ENCODE measurements at places on chromosomes 4 and X.

DNA sequence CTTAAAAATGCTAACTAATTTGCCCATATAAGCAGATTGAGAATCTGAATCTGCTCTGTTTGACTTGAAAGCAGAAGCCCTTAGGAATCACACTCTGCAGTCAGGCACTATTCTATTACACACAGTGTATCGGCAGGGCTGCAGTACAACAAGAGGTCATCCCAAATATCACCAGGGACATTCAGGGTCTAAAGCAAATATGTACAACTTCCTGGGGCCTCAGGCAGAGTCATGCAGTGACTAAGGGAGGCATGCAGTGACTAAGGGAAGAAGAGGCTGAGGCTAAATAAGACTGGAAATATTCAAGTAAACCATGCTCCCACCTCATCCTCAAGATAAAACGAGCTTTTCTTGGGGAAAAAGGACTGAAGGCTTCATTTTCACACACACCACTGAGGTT, 20.9 kb downstream of the MAPK10 start:
- DNase-seq: no peak

GRCh38 chrX:1587161-1587560, 4.2 kb upstream of the AKAP17A start:
- no peak for DNase-seq

GRCh38 chrX:45126158-45126557, 74.5 kb downstream of the DIPK2B start:
- DNase-seq: no peak

GRCh38 chr4:48673537-48673936, 106.5 kb downstream of the FRYL start:
- DNase-seq: no peak

GRCh38 chr4:43339435-43339834, 446.9 kb downstream of the GRXCR1 start:
- no peak for DNase-seq

DNA sequence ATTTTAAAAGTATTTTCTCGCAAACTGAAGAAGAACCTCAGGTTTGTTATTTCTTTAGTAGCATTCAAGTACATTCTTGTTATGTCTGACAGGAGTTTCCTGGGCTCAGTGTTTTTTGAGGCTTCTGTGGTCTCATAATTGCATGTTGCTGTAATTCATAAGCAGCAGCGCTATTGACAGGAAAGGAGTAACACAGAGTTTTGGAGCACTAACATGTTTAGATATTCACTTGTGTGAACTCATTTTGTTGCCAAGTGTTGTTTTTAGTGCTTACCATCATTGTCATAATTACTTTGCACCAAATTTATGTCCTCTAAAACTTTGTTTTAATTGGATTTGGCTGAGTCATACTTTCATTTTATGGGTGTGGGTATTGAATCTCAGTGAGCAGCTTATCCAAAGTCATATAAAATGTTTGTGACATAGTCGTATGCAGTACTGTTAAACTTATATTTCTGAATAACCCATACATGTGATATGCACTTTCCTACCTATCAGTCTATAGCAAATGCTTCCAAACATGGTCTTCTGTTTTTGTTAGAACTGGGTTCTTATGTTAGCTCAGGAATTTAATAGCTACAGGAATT, 358.7 kb upstream of the CTSO start:
- no peak for DNase-seq

DNA sequence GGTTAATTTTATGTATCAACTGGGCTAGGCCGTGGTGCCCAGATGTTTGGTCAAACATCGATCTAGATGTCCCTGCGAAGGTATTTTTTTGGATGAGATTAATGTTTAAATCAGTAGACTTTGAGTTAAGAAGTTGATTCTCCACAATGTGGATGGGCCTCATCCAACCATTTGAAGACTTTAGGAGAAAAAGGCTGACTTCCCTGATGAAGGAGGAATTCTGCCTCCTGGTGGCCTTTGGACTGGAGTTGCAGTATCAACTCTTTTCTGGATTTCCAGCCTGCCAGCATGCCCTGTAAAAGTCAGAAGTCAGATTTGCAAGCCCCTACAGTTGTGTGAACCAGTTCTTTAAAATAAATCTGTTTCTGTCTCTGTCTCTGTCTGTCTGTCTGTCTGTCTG, 91.4 kb downstream of the STK32B start:
- DNase-seq: no peak

DNA sequence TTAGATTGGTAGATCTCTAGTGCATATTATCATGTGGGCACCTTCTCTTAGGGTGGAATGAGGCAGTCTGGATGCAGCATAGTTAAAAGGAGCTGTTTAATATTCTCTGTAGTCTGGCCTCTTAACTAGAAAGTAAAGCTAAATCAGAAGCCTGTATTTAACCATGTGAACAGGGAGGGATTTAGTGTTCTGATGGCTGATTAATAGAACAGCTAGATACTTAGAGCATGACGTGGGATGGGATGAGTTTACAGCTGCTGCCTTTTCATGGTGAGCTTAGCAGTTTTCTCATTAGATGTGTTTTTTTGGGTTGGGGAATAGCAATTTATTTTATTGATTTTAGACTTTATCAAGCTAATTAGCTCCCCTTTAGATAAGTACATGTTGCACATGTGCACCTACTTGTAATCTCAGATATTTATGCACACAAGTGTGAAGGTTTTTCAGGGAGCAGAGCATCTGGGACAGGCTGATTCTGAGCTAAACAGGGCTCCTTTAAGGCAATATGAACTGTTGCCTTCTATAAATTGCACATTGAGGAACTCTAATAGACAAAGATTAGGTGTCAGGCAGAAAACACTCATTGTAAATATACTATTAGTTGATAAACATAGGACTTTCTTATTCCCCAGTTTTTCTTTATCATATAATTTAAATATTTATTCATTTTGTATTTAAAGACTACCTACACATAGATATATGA, 34.1 kb downstream of the YIPF6 start:
- no peak for DNase-seq

DNA sequence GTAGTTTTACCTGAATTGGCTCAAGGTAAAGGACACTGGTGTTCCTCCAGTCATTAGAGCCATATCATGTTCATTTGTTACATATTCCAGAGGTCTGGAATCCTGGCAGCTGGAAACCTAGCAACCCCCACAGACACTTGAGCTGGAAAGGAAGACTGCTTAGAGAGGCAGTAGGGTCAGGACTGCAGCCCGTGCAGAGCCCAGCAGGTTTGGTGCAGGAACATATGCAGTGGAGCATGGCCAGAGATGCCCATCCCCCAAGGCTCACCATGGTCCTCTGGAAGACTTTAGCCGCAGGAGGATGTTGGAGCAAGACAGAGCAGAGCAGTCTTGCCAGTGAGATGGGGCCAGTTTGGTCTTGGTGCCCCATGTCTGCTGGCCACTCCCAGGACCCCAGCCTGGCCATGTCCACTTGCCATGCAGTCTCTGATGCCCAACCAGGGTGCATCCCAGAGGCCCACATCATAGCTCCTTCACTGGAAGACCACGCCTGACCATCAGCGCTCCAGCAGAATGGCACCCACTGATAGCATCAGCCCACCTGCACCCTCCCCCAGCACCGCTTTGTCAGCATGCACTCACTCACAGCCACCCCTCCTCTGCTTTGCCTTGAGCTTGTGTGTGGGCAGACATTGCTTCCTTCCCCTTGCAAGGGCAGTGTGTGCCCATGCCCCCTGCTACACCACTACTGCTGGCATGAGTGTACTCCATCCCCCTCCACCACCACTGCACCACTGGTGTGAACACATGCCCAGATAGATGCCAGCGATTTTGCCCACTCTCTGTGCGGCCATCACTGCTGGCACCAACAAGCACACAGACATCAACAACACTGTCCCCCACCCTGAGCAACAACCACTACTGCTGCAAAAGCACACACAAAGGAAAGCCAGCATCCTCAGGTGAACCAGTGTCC, 190.3 kb upstream of the SPOCK3 start:
- no peak for DNase-seq

GRCh38 chr4:146176891-146177290, 1.4 kb downstream of the LSM6 start:
- DNase-seq: no peak

- no peak for DNase-seq
Observed at GRCh38 chr4:176971576-176972115, 178.9 kb upstream of the VEGFC start.

DNA sequence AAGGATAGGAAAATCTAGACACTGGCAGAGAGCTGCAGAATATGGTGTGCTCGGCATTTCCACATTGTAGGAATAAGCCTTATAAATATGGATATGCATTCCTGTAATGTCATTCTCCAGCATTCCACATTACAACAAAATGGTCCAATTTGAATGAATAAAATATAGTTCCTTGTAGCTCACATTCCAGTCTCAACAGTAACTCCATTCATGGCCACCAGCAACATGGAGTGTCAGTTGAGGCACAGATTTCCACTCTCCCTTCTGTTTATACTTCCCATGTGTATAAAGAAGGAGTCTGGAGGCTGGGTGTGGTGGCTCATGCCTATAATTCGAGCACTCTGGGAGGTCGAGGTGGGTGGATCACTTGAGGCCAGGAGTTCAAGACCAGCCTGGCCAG, 84.5 kb downstream of the AASDH start:
- DNase-seq: no peak

GRCh38 chr4:54487491-54487890, 170.3 kb upstream of the KIT start:
- no peak for DNase-seq

DNA sequence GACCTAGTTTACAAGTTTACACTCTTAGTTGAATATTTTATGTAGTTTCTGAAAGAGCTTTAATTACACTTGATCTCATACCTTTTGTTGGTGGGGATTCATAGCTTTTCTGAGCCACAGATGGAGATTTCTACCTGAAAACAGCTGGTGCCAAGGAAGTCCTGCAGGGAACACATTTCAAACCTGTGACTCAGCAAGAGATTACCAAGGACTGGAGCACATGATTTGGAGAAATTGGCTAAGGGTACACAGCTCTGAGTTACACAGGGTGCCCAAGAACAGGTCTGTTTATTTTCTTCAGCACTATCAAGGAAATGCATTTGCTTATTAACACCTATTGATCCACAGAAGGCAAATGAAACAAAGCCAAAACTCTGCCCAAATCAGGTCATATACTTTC, 691.5 kb downstream of the KCTD8 start:
- no peak for DNase-seq

Measured in stimulated activated CD4-positive, alpha-beta T cell treated with anti-CD3 and anti-CD28 coated beads, TNF-alpha, amount 100 ng/mL, for 1 hour (primary cell).